Endothelial cell of umbilical vein (primary cell): ENCODE measurements at places on chromosomes 1 and 21. TPM values are rescaled to one million over a fixed set of nuclear protein-coding genes. Genes with fewer than 3 reads are reported as not detected.

The SZT2 gene
- 49.9 and 50.3 TPM in 2 replicates for total RNA-seq

The FCER1G gene
- 1.6 and 2.2 TPM in 2 replicates for total RNA-seq

The CD1B gene
- total RNA-seq = not detected in 2 replicates

The AMY1A gene
- not detected in 2 replicates for total RNA-seq

DNA sequence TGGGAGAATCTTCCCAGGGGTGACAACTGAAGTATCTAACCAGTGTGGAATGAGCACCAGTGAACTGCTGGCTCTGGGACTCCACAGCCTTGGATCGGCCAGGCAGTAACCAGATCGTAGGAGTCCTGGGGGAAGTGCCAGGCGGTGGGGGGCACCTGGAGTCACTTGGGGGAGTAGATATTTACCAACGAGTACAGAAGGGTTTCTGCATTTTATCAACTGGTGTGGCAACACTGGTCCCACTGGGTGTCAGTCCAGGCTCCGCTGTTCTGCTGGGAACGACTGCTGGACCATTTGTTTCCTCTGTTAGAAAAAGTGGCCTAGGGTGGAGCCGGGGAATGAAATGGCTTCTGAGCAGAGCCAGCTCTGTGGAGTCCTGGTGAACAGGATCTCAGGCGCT is 14.4 kb downstream of the HEYL start:
- DNase-seq = no peak

DNA sequence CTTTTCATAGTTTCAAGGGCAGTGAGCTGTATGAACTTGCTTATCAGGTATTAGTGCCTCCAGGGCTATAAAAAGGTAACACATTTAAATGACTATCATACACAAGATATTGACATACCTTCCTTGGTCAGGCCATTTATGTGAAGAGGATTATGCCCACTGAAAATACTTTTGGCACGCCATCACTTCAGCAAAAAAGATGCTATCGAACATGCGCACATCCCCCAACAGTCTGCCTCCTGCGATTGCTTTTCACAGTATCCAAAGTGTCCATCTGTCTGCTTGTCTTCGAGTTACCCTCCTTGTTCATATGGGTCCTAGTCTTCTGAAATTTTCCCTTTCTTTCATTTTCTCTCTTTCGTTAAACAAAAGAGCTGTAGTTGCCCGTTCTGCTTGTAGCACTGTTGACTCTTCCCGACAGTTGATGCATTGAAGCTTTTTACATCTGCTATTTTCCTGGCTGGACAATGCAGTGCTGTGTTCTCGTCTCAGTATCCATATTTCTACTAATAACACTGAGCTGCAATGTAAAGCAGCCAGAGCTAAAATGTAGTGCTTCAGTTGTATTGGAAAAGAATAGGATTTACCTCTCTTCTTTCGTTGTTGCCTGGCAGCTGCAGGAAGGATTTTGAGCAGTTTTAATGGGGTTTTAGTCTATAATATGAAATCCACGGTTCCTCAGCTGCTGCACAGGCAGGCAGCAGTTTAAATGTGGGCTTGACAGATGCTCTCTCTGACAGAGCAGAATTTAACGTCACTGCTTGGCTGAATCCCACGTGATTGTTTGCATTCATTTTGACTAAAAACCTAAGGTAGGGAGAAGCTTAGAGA is at the start of gene B3GALT2:
B3GALT2 (minus strand) TSS at position 713 of the 831 bp plus-strand sequence. CDS start 5,051 bp downstream, outside the sequence.
- DNase-seq = no peak

- no peak for DNase-seq
These were observed 322 bp downstream of the TFB2M start for GRCh38 chr1:246565751-246566127.

DNA sequence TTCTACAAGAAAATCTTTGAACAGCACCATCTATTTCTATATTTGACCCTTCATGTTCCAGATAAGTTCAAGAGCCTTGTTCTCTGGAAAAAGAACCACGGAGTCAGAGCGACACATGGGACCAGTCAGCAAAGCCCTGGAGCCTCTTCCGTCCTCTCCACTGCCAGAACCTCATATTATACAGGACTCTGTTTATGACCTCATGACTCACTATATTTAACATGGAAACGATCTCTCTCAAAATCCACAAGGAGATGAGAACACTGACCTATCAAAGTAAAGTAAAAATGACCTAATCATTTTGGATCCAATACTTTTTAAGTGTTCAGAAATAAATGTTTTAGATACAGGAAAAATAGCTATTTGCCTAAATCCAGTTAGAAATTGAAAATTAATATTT is 124.6 kb upstream of the KRTAP19-8 start:
- no peak for DNase-seq

GRCh38 chr1:224894915-224895314 is 34.6 kb upstream of the DNAH14 start:
- DNase-seq = no peak

GRCh38 chr1:178781533-178782330 is 56.7 kb downstream of the RALGPS2 start:
- DNase-seq = no peak

DNA sequence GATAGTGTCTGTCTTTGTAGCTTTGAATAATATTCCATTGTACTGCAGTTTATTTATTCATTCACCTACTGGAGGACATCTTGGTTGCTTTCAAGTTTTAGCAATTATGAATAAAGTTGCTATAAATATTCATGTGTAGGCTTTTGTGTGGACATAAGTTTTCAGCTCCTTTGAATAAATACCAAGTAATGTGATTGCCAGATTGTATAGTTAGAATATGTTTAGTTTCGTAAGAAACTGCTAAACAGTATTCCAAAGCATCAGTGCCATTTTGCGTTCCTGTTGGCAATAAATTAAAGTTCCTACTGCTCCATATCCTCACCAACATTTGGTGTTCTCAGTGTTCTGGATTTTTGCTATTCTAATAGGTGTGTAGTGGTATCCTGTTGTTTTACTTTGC is 311.7 kb upstream of the FMN2 start:
- DNase-seq = no peak

GRCh38 chr1:208944981-208945451 is 638.5 kb upstream of the CAMK1G start:
- DNase-seq = peak; percentile 84

DNA sequence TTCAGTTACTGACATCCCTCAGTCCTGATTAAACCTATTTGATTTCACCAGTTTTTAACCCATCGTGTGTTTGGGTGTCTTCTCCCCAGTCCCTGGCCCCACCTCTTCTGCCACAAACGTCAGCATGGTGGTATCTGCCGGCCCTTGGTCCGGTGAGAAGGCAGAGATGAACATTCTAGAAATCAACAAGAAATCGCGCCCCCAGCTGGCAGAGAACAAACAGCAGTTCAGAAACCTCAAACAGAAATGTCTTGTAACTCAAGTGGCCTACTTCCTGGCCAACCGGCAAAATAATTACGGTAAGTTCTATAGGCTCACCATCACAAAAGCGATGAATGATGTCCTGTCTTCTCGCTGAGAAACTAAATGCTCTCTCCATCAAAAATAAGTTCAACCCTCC is 28.7 kb downstream of the NBPF3 start:
- DNase-seq = peak; percentile 16

DNA sequence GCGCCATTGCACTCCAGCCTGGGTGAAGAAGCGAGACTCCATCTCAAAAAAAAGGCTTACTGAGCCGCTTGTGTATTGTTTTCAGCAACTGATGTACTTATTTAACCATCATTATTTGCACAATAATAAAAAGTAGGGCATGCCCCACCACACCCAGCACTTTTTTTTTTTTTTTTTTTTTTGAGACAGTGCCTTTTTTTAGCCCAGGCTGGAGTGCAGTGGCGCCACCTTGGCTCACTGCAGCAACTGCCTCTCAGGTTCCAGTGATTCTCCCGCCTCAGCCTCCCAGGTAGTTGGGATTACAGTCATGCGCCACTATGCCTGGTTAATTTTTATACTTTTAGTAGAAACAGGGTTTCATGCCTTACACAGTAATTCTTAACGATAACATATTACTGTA is 12.2 kb upstream of the TRNAU1AP start:
- DNase-seq = no peak
